ENCODE measurements at places on chromosomes 2 and 18. TPM values are rescaled to one million over a fixed set of nuclear protein-coding genes. Genes with fewer than 3 reads are reported as not detected.

- DNase-seq: peak; percentile 87
Observed at GRCh38 chr2:85132834-85133637, at the start of gene TCF7L1. Gene TCF7L1, plus strand, starts transcription at chr2:85133392. Its CDS starts 293 bp downstream, at chr2:85133685.

DNA sequence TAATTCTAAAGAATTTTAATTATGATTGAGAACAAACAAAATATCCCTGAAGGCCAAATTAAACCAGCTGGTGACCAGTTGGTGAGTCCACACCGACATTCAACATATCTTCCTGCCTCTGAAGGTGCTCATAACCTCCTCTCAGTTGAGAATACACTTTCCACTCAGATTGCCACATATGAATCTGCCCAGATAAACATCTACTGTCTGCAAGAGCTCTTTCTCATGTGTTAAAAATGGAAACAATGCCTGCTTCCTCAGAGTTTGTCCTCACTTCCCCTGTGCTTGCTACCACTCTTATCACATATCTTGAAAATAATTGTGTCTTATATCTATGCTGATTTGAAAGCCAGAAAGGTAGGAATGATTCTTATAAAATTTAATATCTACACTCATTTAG lies 177.7 kb upstream of the GULP1 start:
- peak; percentile 70 for DNase-seq

The ACVR1 gene
- total RNA-seq: 44.9 TPM

DNA sequence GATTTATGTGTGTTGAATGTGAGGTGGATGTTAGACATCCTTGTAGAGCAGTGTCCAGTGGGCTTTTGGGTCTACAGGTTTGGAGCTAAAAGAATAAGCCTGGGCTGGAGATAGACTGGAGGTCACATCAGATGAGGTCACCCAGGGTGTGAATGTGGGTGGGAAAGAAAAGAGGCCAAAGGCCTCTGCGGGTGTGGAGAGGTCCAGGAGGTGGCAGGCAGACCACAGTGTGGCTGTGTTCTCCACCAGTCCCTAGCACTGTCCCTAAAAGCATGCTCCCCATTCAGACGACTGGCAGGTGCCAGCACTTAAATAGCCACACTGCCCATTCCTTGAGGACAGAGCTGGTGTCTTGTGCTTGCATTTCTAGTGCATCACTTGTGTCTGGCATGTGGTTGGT lies 4.1 kb downstream of the ATG4B start:
- no peak for DNase-seq

The IL36B gene
- total RNA-seq: not detected

The CLEC4F gene
- total RNA-seq: not detected

DNA sequence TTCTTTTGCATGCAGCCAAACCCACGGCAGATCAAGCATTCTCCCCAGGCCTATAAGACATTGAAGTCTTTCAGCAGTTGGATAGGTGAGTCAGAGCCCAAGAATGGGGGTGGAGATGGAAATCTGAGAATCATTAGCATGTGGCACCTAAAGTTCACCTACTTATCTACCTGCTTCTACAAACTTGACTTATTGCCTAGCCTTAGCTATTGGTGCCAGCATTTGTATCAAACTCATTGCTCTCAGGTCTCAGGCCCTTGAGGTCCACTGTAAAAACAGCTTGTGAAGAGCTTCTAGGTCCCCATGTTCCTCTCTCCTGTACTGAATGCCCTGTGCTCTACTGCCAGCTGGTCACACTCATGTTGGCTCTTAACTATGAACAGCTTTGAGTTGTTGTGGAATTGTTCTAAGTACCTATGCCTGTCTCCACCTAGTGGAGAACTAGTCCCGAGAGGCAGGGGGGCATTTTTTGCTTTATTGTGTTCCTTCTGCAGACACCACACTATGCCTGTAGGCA lies 278.4 kb upstream of the SPRED2 start:
- DNase-seq: peak; percentile 34

DNA sequence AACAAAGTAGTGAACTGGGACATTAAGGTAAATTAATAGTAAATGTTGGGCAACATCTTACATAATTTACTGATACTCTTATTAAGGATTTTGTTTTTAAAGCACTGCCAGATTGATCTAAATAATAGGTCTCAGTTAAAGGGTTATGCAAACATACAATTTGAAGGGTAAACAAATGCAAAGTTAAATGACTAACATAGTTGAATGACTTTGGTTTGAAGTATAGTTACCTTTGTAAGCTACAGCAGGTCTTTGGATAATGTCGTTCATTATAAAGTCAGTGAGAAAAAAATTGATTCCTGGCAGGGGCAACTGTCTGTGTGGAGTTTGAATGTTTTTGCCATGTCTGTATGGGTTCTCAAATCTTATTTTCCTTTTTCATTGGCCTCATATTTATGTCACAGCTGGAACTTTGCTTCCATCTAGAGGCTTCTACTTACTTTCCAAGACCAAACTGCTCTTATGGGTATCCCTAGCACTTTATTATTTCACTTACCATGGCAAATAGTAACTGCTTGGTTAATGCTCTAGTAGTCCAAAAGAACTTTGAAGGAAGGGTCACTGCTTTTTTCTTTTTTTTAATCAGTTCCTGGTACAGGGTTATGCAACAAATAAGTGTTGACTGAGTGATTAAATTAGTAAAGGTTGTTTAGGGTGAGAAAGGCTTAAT lies 107.8 kb downstream of the NBEAL1 start:
- peak; percentile 25 for DNase-seq

- DNase-seq: no peak
Observed at GRCh38 chr2:58708565-58708964, 467.4 kb upstream of the FANCL start.

GRCh38 chr2:200352636-200353035 lies 46.1 kb downstream of the SPATS2L start:
- DNase-seq: no peak

DNA sequence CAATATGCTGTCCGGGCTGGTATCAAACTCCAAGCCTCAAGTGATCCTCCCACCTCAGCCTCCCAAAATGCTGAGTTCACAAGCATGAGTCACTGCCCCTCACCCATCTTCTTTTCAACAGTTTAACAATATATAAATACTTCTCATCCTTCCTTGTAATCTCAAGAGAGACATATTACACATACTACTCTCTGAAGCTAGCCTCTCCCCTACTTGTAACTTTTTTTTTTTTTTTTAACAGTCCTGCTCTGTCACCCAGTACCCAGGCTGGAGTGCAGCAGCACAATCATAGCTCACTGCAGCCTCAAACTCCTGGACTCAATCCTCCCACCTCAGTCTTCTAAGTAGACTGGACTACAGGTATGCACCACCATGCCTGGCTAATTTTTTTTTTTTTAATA lies 5.7 kb downstream of the GFPT1 start:
- no peak for DNase-seq

- DNase-seq: peak; percentile 64
Observed at GRCh38 chr2:182827182-182827879, 39.1 kb downstream of the FRZB start.

The PSMA8 gene
- not detected for total RNA-seq

- no peak for DNase-seq
Observed at GRCh38 chr18:52701219-52701935, 361.4 kb downstream of the DCC start.

The RTP5 gene
- not detected for total RNA-seq

- DNase-seq: peak; percentile 46
Observed at GRCh38 chr2:143284087-143284675, 155.0 kb downstream of the ARHGAP15 start.

GRCh38 chr2:17107151-17107550 lies 411.1 kb downstream of the RAD51AP2 start:
- peak; percentile 95 for DNase-seq

GRCh38 chr2:85104228-85104627 lies 29.0 kb upstream of the TCF7L1 start:
- DNase-seq: no peak

The FOXI3 gene
- total RNA-seq: not detected

The FEV gene
- not detected for total RNA-seq

GRCh38 chr18:6722690-6723089 lies 6.8 kb upstream of the ARHGAP28 start:
- DNase-seq: no peak

- no peak for DNase-seq
Observed at GRCh38 chr2:217864963-217865772, 137.6 kb downstream of the TNS1 start.

GRCh38 chr2:101617188-101617587 lies 80.3 kb upstream of the MAP4K4 start:
- peak; percentile 76 for DNase-seq

Measured in fibroblast of villous mesenchyme (primary cell).